ENCODE measurements at places on chromosomes 5 and 9.

- no peak for DNase-seq
These were observed 75.6 kb upstream of the SLC12A2 start for GRCh38 chr5:128007939-128008338.

- no peak for DNase-seq
These were observed 269.1 kb downstream of the FANCC start for GRCh38 chr9:95048225-95049087.

- no peak for DNase-seq
These were observed 237.4 kb downstream of the GOLPH3 start for GRCh38 chr5:31936683-31937082.

DNA sequence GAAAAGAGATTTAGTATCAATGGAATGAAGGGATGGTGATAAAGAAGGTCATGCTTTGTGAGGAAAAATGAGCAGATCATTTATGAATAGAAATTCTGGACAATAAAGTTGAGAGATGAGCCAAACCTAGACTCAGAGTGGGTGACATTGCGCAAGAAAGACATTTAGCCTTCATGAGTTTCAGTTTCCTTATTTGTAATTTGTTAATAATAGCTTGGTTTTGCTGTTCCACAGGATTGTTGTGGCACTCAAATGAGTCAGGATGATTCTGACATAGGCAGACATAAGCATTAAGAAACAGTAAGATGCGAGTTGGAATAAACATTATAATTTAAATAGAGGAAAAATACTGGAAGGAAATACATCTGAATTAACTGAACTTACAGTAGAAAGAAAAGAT is 34.8 kb downstream of the ITGA2 start:
- DNase-seq = no peak

DNA sequence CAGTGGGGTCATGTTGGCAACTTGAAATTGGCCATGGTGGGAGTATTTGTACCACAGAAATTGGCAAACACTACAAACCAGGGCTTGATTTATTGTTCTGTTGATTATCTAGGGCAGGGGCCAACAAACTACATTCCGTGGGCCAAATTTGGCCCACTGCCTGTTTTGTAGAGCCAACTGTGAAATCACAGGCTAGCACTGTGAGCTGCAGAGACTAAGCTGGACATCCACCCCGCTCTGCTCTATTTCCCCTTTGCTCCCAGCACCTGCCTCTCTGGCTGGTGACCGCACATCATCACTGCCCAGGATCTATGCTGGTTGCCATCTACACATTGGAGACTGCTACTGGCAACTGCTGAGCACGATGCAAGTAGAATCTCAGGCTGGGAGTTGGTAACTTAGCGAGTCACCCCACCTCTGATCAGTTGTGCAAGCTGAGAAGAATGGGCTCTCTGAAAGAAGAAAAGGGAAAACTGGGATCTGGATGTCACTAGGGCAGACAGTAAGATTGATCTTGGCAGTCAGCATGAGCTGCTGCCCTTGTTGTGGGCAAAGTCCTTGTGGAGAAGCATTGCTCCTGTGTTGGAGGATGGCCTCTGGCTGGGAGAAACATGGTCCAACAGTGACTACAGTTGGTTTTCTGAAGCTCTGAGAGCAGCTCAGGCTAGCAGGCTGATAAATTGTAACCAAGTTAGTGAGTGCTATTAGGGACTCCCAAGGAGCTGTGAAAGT is 144.7 kb upstream of the RAD23B start:
- DNase-seq = no peak

- no peak for DNase-seq
These were observed 26.3 kb downstream of the SLC46A2 start for GRCh38 chr9:112864403-112864802.

GRCh38 chr5:153655201-153655510 is 164.7 kb downstream of the GRIA1 start:
- no peak for DNase-seq

DNA sequence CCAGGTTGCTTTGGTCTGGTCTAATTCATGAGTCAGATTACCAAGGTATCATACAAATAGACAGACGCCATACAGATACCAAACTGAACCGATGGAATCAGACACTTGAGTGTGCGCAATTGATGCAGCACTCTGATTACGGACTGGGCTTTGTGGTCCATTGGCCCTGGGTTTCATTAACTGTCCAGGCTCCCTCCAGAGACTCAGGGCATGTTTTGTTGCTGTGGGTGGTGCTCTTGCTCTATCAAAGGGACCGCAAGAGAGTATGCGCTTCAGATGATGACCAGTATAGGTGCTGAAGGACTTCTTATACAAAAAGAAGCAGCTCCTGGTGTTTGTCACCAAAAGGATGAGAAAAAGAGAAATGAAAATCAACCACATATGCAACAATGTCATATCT is 36.9 kb upstream of the ANKRD55 start:
- DNase-seq = no peak

GRCh38 chr9:114299286-114300152 is 23.4 kb upstream of the ORM1 start:
- peak; percentile 43 for DNase-seq

GRCh38 chr9:88187631-88188030 is 49.4 kb upstream of the SPATA31C2 start:
- no peak for DNase-seq

DNA sequence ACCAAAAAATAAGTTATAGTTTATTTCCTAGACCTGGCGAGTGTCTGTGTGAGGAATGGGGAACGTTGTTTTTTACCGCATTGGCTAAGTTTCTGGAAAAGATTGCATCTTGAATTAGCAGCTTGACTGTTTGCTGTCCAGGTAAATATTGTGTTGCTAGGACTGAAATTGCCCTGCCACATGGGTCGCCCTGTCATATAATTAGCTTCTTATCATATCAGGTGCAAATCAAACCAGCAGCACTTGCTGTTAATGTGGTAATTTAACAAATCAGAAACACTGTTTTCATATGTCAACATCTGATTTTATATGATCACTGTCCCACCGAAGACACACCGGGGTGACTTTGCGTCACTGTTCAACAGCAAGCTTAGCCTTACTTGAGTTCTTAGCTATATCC is 63.7 kb upstream of the ZNF622 start:
- no peak for DNase-seq

DNA sequence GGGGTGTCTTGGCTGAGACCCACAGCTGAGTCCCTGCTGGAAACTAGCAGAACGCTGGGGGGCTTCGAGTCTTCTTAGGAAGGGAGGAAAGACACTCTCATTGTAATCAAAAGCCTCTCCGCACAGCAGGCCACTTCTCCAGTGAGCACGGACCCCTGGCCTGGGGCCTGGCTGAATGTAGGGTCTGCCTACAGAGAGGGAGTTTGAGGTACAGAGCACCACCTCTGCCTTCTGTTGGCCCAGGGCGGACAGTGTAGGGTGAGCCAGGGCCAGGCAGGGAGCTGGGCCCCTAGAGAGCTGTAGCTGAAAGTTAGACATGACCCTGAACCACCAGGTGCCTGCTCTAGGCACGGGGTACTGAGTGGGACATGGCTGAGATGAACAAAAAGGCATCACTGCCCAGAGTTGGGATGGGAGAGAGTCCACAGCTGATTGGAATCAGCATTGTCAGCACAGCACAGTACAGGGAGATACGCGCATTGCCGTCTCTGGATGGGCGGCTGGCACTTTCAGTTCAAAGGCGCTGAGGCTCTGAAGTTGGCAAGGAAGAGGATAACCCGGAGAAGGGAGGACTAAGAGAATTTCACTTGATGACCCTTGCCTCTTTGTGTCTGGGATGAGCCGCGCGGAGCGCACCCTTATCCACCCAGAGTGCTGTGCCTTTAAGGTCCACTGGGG is 363 bp upstream of the SLC25A48 start:
- no peak for DNase-seq

DNA sequence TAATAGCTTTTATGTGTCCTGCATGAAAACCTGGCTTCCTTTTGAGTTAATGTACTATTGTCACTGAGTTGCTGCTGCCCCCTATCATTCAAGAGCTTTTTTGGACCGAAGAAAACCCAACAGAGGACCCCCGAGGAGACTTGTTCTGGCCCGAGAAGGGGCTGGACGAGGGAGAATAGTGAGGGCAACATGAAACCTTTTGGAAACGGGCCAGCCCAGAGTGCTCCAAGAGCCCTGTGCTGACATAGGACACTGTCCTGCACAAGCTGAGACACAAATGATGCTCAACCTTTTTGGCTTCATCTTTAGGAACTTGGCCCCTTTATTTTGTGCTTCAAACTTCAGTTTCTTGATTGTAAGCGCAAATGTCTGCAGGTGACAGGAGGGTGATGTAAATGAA is 4.0 kb upstream of the GADD45G start:
- no peak for DNase-seq

GRCh38 chr9:15856591-15856990 is 303.7 kb downstream of the CCDC171 start:
- DNase-seq = no peak

GRCh38 chr9:100579665-100580064 is 1.8 kb downstream of the CAVIN4 start:
- no peak for DNase-seq

- no peak for DNase-seq
These were observed 95.4 kb downstream of the JAKMIP2 start for GRCh38 chr5:147687118-147687517.

- DNase-seq = no peak
These were observed 59.6 kb upstream of the SLC1A1 start for GRCh38 chr9:4430432-4431261.

- no peak for DNase-seq
These were observed 88.1 kb downstream of the PCSK1 start for GRCh38 chr5:96344678-96345577.

GRCh38 chr9:92976431-92976830 is 29.1 kb downstream of the FGD3 start:
- DNase-seq = no peak

DNA sequence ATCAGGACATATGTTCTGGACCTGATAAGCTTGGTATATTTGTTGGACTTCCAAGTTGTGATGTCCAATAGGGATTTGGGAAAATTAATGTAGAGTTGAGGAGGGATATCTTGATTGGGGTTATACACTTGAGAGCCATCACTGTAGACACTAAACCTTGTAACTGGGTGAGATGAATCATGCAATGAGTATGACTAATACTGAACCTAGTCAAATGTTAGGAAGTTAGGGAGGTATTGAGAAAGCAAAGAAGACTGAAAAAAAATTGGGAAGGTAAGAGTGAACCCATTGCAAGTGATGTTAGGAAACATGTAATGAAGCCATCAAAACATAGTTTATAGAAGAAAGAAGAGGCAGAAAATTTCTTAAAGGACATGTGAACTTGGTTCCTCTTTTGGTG is 668.4 kb upstream of the CDH9 start:
- no peak for DNase-seq

GRCh38 chr9:28528049-28528448 is 954.8 kb upstream of the C9orf72 start:
- DNase-seq = no peak

DNA sequence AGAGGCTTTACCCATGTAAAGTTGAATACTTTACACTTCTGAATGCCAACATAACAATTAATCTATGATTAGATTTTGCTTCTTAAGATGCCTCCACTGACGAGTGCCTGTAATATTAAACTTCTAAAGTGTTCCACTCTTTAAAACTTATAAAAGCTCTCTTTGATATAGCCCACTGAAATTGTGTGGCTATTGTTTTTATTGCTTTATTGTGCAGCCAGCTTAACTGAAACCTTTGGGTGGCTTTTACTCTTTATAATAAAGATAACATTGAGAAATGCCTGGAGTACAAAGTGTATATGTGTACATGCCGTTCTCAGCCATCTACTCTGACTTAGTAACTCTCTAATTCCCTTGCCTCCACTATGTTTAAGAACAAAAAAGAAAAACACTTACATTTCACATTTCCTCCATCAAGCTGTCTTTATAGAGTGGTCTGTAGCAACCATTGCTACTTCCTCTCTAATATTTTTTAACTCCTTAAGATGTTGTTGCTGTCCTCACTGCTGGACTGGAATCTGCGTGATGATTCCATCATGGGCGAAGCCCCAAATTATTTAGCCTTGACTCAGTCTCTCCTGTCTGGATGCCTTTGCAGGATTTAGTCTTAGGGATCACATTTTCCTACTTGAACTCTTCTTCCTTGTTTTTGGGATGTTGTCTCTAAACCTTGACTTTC is 9.1 kb downstream of the PIK3R1 start:
- no peak for DNase-seq

DNA sequence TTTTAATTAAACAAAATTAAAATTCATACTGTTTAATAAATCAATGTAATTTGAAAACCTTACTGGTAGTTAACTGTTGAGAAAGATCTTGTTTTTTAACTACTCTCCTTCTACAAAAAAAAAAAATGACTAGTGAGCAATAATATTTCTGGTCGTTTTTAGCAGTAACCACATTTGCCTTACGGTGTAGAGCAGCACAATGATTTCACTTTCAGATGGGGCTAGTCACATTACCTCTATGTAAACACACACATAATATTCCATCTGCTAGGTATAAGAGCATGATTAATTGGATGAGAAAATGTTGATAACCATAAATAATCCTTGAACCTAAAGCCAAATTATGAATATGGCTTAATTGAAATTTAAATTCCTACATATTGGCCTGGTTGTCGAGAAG is 198.1 kb downstream of the CHSY3 start:
- no peak for DNase-seq

GRCh38 chr5:114734238-114734637 is 372.4 kb downstream of the KCNN2 start:
- DNase-seq = no peak

DNA sequence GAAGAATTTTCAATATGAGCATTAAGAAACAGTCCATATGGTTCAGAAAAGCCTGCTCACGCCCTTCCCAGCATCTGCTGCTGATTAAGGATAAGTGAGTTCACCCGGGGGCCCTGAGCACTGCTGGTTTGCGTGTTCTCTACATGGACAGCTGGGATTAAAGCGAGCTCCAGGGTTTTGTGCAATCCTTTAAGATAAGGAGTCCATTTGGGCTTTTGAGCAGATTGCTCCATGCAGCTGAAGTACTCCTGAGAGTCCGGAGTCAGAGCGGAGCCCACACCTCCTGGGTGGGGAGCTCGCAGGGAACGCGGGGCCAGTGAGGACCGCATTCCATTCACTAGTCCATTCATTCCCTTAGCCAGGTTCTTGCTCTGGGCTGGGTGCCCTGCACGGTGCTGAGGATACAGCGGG is 149.3 kb upstream of the COL5A1 start:
- no peak for DNase-seq
